ENCODE measurements at places on chromosomes 16 and 17. TPM values are rescaled to one million over a fixed set of nuclear protein-coding genes. Genes with fewer than 3 reads are reported as not detected.

Gene NEUROD2
- total RNA-seq = not detected

Gene KRT33B
- not detected for total RNA-seq

Gene CNGB1
- total RNA-seq = under 0.01 TPM

Gene TLCD3B
- total RNA-seq = not detected

Gene EPX
- total RNA-seq = not detected

Gene ODAD4
- total RNA-seq = 0.38 TPM

All from vein endothelial cell (primary cell).